ENCODE measurements at places on chromosomes 2 and 18.
A peak's percentile ranks its signal among the peaks of the same experiment; 100 is the strongest.

- DNase-seq: no peak
These were observed 257.6 kb upstream of the RAB6C start for GRCh38 chr2:129721846-129722245.

GRCh38 chr2:118470297-118470696 is 377.2 kb downstream of the EN1 start:
- DNase-seq: no peak

GRCh38 chr18:22828171-22828570 is 105.0 kb upstream of the RBBP8 start:
- no peak for DNase-seq

- no peak for DNase-seq
These were observed 555.3 kb downstream of the RNF144A start for GRCh38 chr2:7472465-7472864.

DNA sequence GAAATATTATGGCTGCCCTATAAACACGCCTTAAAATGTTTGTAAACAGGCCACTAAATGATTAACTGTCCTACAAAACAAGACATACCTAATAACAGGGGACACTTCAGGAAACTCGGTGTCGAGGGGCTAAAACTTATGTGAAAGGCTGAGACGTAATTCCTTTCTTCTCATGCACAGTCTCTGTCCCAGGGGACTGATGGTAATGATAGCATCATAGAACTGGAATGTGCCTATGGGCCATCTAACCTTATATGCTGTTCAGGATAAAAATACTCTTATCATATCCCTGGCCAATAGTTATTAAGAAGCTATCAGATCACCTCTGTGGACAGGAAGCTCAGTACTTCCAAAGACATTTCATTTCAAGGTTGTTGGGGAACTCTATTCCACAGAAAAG is 252.6 kb upstream of the RASGRP3 start:
- DNase-seq: no peak

DNA sequence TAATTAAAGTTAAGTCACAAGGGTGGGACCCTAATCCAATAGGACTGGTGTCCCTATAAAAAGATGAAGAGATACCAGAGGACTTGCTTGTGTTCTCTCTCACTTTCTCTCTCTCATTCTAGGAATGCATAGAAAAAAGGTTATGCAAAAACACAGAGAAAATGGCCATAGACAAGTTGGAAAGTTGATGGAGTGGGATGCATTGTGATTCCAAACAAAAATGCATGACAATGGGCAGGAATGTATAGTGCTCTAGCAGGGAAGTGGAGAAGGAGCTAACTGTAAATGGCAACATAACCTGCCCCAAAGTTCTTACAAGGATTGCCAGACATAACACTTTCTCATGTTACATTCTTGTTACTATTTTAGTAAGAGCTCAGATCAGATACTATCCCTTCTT is 301.6 kb upstream of the LRATD1 start:
- no peak for DNase-seq

GRCh38 chr2:151305129-151305691 is 15.7 kb upstream of the NMI start:
- no peak for DNase-seq

DNA sequence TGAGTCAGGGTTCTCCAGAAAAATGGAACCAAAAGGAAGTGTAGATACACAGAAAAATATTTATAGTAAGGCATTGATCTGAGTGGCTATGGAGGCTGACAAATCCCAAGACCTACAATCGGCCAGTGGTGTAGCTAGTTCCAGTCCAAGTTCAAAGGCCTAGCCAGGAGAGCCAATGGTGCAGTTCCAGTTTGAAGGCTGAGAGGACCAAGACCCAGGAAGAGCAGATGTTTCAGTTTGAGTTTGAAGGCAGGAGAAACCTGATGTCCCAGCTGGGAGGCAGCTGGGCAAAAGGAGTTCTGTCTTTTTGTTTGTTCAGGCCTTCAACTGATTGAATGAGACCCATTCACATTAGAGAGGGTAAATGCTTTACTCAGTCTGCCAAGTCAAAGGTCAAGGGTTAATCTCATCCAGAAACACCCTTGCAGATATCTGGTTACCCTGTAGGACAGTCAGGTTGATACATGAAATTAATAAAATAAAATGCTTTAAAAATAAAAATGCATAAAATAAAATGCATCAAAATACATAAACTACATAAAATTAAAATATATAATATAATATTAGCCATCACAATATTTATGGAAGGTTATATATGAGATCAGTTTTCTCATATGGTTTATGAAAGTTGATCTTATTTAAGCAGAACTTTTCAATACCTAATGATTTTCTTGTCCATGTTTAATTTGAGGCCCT is 38.7 kb downstream of the KCNE4 start:
- no peak for DNase-seq

- DNase-seq: no peak
These were observed 33.7 kb downstream of the SPAG16 start for GRCh38 chr2:213317929-213318328.

GRCh38 chr2:219171231-219171651 is 1.4 kb upstream of the SLC23A3 start:
- peak; percentile 65 for DNase-seq

DNA sequence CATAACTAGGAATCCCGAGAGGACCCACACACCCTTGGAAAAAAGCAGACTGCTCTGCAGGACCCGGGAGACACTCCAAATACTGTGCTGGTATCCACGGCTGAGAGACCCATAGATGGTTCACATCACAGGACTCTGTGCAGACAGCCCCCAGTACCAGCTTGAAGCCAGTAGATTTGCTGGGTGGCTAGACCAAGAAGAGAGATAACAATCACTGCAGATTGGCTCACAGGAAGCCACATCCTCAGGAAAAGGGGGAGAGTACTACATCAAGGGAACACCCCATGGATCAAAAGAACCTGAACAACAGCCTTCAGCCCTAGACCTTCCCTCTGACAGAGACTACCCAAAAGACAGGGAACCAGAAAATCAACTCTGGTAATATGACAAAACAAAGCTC is 223.8 kb upstream of the LRATD1 start:
- DNase-seq: no peak

- no peak for DNase-seq
These were observed 196.9 kb upstream of the RAB6C start for GRCh38 chr2:129782633-129782990.

DNA sequence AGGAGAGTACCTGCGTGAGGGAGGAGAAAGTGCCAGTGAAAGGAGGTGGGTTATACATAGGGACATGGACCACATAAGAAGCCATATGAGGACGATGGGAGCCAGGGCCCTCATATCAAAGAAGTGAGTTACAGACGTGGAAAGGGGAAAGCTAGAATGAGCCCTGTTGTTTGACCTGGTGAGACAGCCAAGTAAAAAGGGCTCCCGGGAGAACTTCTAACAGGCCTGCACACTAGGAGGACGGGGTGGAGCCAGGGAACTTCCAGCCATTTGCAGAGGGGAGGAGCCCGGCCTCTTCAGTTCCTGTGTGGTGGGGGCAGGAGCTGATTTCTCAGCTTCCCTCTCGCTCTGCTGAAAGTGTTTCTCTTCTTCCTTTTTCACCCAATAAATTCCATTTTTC is 84.1 kb upstream of the SLC66A3 start:
- DNase-seq: peak; percentile 19

DNA sequence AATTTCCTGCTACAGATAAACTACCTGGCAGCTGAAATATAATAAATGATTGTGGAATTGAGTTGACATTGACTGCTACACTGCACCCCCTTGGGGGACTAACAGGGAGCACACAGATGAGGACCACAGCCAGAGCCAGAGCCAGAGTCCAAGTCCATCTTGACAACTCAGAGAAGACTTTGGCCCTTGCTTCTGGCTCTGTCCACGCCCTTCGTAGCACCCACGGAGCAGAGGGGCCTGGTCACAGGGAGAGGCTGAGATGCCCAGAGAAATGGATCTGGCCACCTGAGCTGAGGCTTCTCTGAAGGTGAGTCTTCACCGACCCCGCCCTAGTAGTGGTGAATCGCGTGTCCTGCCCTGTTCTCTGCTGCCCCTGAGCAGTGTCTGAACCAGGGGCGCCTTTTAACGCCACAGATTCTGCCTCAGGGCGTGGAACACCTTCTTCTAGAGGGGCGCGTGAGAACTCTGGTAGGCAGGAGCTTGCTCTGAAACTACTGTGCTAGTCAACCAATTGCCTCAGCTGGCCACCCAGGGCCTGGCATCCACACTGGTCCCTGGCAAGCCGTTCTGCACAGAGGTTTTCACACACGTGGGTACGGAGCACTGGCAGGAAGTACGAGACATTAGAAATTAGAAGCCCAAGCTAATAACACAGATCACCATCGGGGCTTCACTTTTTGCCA is 35.7 kb upstream of the MAT2A start:
- DNase-seq: no peak

- DNase-seq: peak; percentile 16
These were observed 11.7 kb downstream of the YIPF4 start for GRCh38 chr2:32289165-32289999.

GRCh38 chr2:88125344-88125923 is 2.4 kb downstream of the FABP1 start:
- DNase-seq: no peak

DNA sequence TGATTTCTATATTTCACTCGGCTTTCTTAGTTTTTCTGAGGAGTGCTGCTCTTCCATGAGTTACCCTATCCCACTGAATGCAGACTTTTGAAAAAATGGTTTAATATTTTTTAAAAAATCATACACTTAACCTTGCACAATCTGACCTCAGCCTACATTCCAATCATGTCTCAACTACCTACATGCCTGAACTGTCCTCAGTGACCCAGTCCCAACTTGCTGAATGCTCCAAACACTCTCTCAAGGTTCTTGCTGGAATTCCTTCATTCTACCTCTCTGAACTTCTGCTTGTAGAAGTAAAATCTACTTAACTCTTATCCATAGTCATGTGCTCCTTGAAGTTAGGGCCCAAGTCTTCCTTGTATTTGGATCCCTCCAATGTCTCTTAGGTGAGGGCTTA is 181.6 kb downstream of the XIRP2 start:
- DNase-seq: no peak

GRCh38 chr2:8170552-8171327 is 511.1 kb upstream of the ID2 start:
- DNase-seq: no peak

DNA sequence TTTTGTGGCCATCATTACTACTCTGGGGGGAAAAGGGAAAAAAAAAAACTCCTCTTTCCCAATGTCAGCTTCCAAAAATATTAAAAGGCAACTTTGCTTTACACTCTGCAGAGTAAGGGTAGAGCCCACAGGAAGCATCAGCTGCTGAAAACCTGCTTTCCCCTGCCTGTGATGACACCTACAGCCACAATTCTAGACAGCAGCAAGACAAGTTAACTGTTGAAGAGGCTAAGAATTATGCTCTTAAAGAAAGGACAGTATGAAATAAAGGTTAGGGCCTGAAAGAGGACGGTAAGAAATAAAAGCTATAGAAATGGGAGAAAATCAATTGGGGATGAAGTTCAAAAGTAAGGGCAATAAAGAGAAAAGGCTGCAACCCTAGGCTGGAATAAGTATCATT is 3.0 kb downstream of the PDE11A start:
- DNase-seq: no peak

GRCh38 chr2:43905871-43906270 is 67.1 kb downstream of the ABCG8 start:
- DNase-seq: no peak

- DNase-seq: no peak
These were observed 44.7 kb downstream of the PDK1 start for GRCh38 chr2:172600557-172601008.

- no peak for DNase-seq
These were observed 199.4 kb downstream of the IRS1 start for GRCh38 chr2:226600184-226600583.

DNA sequence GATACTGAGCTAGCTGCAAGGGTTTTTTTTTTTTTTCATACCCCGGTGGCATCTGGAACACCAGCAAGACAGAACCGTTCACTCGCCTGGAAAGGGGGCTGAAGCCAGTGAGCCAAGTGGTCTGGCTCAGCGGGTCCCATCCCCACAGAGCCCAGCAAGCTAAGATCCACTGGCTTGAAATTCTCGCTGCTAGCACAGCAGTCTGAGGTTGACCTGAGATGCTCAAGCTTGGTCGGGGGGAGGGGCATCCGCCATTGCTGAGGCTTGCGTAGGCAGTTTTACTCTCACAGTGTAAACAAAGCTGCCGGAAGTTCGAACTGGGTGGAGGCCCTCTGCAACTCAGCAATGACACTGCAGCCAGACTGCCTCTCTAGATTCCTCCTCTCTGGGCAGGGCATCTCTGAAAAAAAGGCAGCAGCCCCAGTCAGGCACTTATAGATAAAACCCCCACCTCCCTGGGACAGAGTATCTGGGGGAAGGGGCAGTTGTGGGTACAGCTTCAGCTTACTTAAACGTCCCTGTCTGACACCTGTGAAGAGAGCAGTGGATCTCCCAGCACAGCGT is 5.1 kb upstream of the MIB1 start:
- DNase-seq: no peak

GRCh38 chr2:239365782-239366435 is 34.9 kb downstream of the HDAC4 start:
- no peak for DNase-seq

- DNase-seq: peak; percentile 52
These were observed 2.1 kb downstream of the POMC start for GRCh38 chr2:25165992-25166875.

DNA sequence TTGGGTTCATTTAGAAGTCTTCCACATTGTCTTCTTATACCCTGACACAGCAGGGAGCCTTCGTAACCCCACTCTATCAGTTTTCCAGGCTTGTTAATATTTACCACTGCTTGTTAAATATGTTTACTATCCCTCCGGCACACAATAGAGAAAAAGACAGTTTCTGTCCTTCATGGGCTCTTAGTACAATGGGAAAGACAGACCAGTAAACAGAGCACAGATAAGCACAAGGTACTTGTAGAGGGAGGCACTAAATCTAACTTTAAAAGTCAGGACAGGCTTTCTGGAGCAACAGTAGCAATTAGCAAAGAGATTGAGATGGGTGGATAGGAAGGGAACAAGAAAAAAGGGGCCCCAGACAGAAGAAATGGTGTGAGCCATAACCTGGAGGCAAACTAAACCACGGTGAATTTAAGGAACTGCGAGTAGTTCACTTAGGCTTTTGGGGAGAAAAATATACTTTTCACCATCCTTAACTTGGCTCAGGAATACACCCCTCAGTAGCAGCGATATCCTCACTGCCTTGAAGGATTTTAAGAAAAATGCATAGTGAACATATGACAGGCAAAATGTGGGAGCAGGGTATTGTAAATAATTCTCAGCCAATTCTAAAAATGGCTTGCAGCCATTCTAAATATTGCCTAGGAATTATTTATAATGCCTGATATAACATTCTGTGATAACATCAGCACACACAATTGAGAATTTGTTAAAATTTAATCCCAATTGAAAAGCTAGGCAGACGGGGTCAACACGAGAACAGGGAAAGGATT is 383.7 kb downstream of the CDH2 start:
- no peak for DNase-seq

DNA sequence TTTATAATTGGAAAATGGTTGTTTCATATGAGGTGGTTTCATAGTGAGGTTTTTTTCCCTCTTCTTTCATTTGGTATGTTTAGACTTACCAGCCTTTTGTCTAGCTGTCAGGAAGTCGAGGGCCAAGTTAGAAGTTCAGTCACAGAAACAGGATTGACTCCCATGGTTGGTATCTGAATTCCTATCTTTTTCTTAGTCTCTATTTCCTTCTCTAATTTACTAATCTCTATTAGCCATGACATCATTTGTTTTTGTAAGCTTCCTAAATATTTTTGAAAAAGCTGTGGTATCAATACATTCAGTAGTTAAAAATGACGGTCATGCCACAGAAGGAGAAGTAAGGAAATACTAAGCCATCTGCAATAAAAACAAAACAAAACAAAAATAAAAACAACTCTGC is 206.9 kb downstream of the CCDC85A start:
- DNase-seq: no peak

GRCh38 chr2:168948621-168949212 is 47.6 kb downstream of the G6PC2 start:
- peak; percentile 37 for DNase-seq
